ENCODE measurements at places on chromosomes 3 and 15. TPM values are rescaled to one million over a fixed set of nuclear protein-coding genes. Genes with fewer than 3 reads are reported as not detected.

Gene FURIN
- total RNA-seq, result 406 TPM

Gene RAMAC
- 17.3 TPM for total RNA-seq

Gene BUB1B
- total RNA-seq, result 99.5 TPM

Gene ZDHHC23
- total RNA-seq, result 5.1 TPM

Gene ROBO1
- total RNA-seq, result 1.3 TPM

Data from activated CD4-positive, alpha-beta T cell treated with anti-CD3 and anti-CD28 coated beads for 36 hours (primary cell).